Stimulated activated CD8-positive, alpha-beta memory T cell treated with anti-CD3 and anti-CD28 coated beads, Interleukin-7, amount 100 ng/mL, for 1 hour (primary cell): ENCODE measurements at places on chromosomes 7 and 10.
A peak's percentile ranks its signal among the peaks of the same experiment; 100 is the strongest.

DNA sequence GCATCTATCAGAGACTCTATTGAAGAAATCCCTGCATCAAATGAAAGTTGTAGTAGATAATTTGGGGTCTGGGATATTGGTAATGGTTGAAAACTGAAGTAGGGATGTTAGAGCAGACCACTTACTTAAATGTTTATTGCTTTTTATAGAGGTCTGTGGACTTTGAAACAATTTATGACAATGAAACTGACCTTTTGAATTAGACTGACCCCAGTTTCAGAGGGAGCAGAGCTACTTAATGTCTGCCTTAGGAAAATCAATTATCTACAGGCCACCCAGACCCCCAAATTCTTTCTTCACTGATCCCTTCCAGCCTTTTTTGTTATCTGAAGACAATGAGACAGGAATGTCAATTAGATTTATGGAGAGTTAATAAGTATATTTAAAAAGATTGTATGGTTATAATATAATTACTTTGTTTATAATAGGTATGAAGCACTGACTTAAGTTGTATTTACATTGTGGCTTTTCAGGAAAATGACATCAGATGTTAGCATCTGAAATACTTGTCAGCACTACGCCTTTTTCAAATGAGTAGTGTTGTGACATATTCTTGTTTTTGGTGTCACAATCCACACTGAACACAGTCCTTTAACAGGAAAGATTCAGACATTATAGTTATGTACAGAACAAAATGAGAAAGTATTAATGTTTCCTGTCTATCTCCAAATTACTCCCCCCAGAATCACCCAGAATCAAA is 13.9 kb downstream of the MGAM2 start:
- no peak for DNase-seq

DNA sequence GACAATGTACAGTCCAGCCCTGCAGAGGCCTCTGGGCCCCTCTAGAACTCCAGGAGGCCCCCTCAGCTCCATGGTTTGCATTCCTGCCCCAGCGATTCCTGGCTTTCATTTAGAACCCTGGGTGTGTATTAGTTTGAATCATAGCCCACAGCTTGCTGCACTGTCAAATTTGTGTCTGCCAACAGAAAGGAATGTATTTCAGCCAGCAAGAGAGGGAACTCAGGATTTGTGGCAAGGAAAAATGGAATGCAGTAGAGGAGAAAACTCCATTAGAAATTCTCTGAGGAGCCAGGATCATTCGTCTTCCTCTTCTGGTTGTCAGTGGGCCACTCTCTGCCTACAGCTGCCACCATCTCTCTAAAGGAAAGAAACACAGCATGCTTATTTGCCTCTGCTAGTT is 27.9 kb upstream of the WDR11 start:
- no peak for DNase-seq

DNA sequence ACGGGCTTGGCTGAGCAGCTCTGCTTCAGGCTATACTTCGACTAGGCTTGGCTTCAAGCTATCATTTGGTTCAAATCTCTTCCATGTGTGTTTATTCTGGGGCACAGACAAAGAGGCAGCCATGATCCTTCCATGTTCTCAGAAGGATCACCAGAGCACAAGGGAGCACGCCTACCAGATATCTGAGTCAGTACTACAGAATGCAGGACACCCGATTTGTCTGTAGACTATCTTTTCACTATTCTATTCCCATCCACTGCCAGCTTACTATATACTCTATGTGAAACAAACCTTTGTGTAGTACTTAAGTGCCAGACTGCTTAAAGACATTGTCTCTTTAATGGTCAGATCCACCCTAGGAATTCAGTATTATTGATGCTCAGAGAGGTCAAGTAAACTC is 35.1 kb downstream of the CH25H start:
- DNase-seq, result no peak

GRCh38 chr7:145557805-145558204 is 558.8 kb upstream of the CNTNAP2 start:
- DNase-seq, result no peak

DNA sequence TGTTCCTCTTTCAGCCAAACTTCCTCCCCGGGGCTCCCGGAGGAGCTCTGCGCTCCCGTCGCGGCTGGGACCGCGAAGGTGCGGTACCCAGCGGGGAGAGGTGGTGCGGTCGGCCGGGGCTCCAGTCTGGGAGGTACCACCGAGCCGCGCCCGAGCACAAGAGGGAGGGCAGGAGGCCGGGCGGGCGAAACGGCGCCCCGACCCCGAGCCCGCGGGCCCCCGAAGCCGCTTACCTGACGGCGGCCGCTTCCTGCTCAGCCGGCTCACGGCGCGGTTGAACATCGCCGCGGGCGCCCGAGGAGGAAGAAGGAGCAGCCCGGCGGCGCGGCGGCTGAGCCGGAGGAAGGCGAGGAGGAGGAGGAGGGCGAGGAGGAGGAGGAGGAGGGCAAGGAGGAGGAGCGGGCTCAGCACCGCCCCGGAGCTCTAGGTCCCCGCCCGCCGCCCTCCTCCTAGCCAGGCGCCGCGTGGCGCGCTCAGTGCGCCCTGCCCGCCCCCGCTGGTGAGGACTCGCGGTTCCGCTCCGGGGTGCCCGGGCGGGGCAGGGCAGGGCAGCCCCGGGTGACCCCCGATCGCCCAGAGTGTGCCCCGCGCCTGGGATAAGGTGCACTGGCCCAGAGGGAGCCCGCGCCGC is at the start of gene RGS10:
TSS of gene RGS10 (minus strand) at position 363 of the 631 bp plus-strand sequence. CDS start at position 282, 81 bp downstream.
- peak; percentile 67 for DNase-seq

- DNase-seq, result no peak
Observed at GRCh38 chr10:92264249-92264648, 26.6 kb downstream of the CPEB3 start.

- DNase-seq, result no peak
Observed at GRCh38 chr7:51060536-51060935, 256.1 kb downstream of the COBL start.

DNA sequence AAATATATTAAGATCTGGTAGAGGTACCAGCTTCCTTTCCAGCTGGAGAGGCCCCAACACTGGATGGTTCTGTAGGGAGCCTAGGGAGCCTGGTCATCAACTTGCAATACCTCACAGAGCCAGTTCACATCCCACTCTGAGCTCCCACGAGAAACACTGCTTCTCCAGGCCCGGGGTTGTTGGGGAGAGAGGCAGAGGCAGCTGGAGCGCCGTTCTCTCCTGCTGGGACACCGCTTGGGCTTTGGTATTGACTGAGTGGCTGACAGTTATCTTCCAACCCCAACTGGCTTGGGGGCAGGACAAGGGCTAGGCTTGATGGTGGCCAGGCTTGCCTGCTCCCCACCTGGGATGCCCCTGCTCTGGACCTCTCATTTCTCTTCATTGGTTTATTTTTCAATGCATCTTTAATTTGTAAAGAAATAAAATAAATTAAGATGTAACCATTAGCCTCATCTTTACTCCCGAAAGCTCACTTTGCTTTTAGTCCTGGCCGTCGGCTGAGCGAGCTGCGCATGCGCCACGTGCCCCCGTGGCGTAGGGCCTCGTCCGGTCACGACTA is 10.0 kb upstream of the CHCHD1 start:
- peak; percentile 68 for DNase-seq

GRCh38 chr7:68107968-68108367 is 1111.3 kb downstream of the TYW1 start:
- DNase-seq, result no peak

DNA sequence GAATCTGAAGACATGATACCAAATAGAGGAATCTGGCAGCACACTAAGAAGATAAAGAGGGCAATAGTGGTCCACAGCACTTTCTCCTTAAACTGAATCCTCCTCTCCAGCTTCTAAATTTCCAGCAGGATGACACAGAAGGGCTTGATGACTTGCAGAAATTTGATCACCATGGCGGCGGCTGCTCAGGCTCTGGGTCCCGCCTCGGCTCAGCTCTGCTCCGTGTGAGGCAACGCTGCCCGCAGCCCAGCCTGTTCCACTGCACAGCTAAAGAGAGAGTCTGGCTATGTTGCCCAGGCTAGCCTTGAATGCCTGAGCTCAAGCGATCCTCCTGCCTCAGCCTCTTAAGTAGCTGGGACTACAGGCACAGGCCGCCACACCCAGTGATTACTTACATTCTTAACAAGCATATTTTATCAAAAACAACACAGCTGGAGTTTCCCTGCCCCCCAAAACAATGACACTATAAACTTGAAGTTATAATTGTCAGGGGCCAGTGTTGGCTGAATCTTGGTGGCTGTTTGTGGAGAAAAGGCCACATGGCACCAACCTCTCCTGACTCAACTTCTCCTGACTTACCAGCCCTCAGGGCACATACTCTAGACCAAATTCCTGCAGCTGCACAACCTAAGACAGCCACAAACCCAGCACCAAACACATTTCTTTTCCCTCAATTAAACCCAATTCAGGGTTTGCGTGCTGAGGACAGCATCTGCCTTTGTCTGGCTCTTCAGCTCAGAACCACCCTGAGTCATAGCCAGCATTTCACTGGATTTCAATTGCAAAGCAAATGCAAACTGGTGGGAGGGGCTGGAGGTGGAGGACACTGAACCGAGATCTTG is 11.6 kb upstream of the TNPO3 start:
- DNase-seq, result no peak

DNA sequence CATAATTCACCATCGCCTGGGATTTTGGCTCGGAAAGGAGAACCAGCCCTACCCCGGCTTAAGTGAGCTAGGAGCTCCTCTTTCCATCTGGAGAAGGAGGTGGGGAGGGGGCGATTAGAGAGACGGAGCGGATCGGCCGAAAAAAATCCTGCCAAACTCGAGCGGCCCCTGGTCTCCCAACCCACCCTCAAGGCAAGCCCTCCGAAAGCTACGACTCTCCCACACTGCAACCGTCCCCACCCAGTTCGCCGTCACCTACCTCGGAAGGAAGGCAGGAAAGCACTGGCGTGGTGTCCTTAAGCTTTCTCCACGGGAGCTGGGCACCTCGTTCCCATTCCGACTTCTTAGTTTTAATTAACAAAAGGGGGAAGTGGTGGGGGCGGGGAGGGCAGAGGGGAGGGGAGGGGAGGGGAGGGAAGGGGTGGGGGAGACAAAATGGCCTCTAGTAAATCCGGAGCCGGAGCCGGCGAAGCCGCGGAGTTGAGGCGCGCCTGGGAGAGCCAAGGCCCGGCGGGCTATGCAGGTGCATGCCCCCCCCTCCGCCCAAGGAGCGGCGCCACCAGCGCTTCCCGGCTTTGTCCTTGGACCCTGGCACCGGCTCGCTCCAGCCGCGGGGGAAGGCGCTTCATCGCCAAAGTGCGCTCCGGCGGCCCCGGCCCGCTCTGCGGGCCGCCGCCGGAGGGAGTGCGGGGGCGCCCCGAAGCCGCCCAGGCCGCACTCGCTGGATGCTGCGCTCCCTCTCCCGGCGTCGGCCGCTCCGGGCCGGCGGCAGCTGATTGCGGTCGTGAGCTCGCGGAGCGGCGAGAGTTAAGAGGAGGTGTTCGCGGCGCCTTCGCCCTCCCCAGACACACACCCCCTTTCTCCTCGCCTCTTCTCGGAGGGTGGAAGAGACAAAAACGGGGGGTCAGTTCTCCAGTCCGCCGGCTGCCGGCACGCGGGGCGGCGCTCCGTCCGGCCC is at the start of gene LRRC4:
TSS of gene LRRC4 (minus strand) at position 784 of the 958 bp plus-strand sequence. CDS start 797 bp downstream, outside the sequence.
- DNase-seq, result no peak

DNA sequence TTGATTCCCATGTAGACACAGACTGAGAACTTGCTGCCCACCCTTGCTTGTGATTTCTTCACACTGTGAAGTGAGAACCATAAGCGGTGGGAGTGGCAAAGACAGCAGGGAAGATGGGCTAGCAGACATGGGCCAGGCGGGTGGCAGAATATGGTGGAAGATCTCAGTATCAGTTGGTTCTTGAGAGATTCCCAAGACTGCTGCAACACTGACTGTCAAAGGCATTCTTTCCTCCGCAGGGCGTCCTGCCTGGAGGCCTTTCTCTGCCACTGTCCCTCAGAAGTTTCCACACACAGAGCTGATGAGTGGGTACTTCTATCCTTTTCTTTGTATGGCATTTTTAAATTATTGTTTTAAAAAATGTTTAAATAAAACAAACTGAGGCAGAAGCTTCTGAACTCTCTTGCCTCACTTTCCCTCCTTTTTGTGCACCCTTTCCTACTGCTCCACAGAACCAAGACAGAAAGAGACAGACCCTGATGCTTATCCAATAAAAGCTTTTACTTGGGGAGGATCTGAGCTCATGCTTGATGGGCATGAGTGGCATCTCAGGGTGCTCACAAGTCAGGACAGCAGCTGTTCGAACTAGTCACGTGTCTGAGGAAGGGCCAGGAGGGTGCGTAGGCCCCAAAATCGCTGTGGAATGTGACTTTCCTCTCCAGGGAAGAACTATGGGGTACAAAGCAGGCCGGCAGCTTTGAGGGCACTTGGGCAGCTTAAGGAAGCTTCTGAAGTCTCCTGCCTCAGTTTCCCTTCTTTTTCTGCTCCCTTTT is 104.7 kb upstream of the PCGF5 start:
- DNase-seq, result no peak
